ENCODE measurements at places on chromosomes 2 and 18.

GRCh38 chr2:117523711-117524238 is 290.7 kb upstream of the DDX18 start:
- no peak for DNase-seq

GRCh38 chr2:234422273-234422732 is 74.6 kb downstream of the ARL4C start:
- DNase-seq: no peak

DNA sequence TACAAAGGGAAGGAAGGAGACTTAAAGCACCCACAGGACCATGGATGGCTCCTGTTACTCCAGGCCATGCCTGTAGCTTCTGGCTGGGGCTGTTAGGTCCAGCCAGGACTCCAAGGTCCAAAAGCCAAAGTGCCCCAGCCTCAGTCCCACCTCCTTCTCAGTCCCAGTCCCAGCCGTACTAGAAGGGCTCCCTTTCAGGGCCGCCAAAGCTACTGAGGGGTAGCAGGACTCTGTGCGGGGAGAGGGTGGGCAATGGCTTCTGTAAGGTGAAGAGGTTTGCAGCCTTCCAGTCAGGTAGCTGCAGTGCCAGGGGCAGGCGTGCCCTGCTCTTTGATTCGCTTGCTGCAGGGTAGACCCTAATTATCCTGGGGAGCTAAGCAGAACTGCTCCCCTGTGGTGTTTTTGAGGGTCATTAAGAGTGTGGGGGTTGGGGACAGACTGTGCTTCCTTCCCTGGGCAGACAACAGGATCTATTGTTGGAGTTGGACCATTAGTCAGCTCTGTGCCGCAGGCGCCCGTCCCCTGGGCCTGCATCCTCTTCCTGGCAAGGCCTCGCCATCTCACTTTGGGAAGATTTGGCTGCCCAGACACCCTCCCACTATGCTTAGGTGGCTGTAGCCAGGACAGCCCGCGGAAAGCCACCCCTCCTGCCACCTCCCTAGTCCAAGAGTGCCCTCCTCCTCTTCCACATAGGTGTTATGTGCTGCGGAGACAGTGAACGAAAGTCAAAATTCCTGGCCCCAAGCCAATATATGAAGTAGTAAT is 118.8 kb downstream of the ZBTB7C start:
- DNase-seq: no peak

DNA sequence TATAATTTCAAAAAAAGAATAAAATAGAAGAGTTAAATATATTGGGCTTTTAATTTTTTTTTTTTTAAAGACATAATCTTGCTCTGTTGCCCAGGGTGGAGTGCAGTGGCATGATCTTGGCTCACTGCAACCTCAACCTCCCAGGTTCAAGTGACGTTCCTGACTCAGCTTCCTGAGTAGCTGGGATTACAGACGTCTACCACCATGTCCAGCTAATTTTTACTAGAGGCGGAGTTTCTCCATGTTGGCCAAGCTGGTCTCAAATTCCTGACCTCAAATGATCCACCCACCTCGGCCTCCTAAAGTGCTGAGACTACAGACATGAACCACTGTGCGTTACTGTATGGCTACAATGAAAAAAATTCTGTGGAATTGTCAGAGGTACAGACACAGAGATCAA is 98.1 kb upstream of the RGPD4 start:
- DNase-seq: no peak

DNA sequence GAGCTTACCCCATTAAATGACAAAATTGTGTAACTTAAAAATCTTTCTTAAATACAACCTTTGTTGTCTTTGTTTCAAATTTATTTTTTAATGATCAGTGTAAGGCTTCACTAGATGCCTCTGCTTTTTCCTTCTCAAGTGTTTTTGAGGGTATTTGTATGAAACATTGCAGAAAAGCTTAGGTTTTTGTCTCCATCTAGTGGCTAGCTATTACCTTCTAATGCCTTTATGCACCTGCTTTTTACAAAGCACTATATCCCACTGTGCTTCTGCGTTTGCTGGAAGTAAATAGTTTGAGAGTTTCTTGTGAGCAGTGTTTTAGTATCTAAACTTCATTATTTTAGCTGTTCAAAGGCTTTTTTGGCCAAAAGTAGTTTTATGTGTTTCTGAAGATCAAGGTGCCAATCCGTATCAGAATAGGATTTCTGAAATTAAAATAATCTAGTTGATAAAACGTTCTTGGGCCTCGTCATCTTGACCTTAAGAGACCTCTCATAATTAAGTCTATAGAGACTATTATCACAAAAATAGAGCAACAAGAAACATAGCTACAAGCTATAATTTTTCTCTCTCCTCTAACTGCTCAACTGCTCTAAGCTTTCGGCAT is 47.0 kb downstream of the IWS1 start:
- DNase-seq: no peak

DNA sequence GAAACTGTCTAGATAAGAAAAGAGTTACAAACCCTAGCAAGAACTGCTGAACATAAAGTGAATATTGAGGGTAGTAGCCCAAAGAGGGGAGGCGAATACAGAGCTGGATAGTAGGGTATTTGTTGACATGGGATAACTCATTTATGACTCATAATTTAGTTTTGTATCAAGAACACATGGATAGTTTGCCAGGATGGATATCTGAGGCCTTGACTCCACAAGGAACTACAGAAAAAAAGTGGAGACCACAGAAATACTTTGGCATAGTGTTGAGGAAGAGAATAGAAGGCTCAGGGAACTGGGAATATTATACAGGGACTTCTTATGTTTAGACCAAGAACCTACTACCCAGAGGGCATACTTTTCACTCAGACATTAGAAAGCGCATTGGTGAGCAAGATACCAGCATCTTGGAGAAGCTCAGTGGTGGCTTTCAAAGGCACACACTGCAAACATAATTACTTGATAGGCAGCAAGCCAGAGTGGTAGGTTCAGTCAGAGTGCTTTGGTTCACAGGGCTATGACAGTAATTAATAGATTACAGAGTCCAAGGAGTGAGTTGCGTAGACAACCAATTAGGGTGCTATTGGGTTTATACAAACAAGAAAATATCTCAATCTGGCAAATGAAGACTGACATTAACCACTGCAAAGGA is 51.9 kb upstream of the ZBTB7C start:
- no peak for DNase-seq

GRCh38 chr2:48398285-48399002 is 131.5 kb upstream of the STON1 start:
- DNase-seq: no peak

DNA sequence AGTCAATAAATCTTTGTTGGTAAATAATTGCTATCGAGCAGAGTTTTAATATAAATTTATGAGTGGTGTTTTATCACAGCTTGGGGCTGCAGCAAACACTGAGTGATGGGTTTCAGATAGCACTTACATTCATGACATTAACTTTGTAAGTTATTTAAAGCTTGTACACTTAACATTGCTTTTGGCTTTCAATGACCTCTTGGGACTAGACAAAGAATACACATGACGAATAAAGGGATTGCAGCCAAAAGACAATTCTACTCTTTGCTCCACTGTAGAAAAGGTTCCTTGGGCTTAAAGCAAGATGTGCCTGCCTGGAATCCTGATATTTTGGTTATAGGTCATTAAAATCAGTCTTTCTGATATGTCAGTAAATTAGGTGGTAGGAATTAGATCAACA is 299.5 kb downstream of the GBX2 start:
- DNase-seq: no peak

GRCh38 chr2:76450024-76450475 is 739.3 kb upstream of the GCFC2 start:
- no peak for DNase-seq

DNA sequence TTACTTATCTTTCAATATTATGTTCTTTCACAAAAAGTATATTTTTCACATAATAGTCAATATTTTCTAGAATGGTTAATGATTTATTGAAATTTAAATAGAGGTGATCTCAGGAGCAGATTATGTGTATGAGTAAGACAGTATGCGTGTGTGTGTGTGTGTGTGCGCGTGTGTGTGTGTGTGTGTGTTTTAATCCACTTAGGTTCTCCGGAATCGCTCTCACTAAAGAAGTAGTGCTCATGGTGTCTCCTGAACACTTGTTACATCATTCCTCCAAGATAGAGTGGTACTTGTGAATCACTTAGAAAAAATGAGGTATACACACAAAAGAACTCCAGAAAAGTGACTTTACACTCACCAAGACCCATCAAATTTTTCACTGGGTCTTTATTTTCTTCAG is 91.0 kb upstream of the KCNH7 start:
- DNase-seq: no peak

DNA sequence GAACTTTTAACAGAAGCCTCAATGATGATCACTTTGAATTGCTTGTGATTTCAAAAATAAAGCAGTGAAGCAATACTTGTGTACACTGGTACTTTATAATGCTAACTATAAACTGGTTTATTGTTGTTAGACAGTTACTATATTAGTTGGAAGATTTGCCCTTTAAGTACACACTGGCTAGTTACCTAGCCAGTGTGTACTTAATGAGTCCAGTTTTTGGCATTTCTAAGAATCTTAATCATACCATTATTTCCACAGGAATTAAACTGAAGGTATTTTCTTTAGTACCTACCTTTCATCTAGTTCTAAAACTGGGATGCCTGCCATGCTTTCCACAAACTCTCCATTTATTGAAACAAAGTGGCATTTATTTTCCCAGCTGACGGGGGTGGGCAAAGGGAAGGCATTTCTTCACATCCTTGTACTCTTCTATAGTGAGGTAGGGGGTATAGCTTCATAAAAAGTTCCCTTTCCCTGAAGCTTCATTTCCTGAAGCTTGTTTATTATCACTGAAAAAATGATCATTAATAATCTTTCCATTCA is 49.9 kb downstream of the UGP2 start:
- DNase-seq: no peak

DNA sequence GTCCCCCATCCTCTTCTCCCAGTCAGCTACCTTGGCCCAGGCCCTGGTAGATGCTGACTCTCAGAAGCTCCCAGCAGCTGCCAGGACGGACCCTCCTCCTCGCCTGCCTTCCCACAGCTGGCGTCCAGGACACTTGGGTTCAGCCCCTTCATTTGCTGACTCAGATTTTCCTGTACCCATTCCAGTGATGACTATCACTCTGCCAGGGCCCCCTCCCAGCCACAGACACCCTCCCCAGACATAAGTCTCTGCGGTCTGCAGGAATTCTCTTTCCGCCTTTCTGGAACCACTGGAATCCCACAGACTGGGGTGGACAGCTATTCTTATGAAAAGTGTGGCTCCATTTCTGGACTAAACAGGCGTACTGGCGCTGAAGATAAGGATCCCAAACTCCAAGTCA is 260.3 kb upstream of the EPAS1 start:
- DNase-seq: no peak

DNA sequence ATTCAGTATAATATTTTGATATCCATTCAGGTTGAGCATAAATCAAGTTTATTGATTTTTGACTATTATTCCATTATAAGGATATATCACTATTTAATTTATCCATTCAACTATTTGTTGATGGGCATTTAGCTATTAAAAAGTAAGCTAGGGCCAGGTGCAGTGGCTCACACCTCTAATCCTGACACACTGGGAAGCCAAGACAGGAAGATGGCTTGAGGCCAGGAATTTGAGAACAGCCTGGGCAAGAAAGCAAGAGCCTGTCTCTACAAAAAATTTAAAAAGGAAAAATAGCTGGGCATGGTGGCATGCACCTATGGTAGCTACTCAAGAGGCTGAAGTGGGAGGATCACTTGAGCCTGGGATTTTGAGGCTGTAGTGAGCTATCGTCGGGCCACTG is 183.5 kb downstream of the HNMT start:
- no peak for DNase-seq

GRCh38 chr18:74528913-74529312 is 5.4 kb upstream of the CNDP1 start:
- DNase-seq: no peak

GRCh38 chr2:27829791-27830190 is 58.3 kb downstream of the MRPL33 start:
- no peak for DNase-seq

DNA sequence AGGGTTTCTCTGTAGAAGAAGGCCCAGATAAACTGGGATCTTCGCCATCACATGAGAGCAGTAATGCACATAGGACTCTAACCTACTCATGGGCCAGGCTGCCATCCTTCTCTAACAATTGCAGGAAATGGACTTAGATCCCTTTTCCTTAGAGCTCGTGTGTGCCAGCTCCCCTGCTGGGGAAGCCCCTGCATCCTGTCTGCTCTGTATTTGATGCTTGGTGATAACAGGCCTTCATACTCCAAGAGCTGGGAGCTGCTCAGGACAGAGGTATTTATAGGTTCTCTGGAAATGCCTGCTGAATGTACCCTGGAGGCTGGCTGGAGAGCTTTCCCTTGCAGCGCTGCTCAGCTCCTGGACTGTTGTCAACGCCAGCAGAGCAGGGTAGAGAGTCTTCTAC is 249.6 kb downstream of the MTX2 start:
- no peak for DNase-seq

DNA sequence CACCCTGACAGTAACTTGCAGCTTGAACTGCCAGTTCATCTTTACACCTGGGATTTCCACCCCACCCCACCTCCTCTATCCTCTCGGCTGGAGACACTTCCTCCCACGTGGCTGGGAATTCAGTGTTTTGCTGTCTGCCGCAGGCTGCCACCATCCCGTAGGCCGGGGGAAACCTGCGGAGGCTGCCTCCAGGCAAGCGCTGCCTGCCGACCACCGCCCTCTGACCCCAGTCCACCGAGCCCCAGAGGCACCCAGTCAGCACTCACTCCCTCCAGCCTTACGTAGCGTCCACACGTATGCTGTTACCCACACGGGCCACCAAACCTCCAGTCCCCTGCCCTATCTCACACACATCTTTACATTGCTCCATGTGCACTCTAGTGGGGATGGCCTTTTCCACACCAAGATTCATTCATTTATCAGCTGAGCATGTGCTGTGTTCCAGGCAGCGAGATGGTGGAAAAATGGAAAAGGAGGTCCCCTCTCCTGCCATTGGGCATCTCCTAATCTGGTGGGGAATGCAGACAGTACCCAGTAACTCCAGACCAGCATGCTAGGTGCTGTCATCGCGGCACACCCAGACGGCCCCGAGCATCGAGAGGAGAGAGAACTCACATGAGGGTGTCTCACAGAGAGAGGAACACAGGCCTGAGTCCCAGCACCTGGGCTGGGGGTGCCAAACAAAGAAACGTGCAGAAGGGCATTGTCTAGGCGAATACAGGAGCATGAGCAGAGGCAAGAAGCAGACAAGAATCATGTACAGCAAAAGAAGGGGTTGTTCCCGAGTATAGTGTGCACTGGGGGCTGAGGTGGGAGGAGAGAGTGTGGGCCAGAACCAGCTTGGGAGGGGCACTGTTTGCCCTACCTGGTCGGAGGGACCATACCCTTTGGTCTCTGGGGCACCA is 166.9 kb downstream of the SMAD7 start:
- DNase-seq: no peak

- no peak for DNase-seq
Measured at GRCh38 chr2:110205660-110206455, 1.0 kb upstream of the NPHP1 start.

GRCh38 chr2:36438449-36438977 is 82.9 kb downstream of the CRIM1 start:
- no peak for DNase-seq

DNA sequence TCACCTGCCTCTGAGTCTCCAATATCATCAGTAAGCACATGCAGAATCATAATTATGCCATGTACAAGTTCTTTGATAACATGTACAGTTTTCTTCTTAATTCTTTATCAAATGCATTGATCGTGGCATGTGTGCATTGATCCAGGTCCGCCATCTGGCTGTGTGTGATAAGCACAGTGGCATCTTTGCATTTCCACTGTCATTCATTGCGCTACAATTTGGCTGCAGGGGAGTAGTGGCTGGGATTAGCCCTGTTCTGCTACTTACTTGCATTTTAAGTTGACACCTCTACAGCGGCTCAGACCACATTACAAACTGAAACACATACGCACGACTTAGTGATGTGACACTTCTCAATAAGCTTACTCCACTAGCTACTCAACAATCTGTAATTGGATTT is 83.6 kb upstream of the OTX1 start:
- DNase-seq: no peak

All from stimulated activated CD8-positive, alpha-beta memory T cell treated with anti-CD3 and anti-CD28 coated beads, Interleukin-4, amount 100 ng/mL, for 48 hours (primary cell).